T follicular helper cell (primary cell): ENCODE measurements at places on chromosomes 7 and 10.

- DNase-seq: no peak
These were observed 149.4 kb upstream of the NPS start for GRCh38 chr10:127399668-127400067.

GRCh38 chr10:119191881-119192280 is 13.3 kb upstream of the PRDX3 start:
- no peak for DNase-seq

GRCh38 chr10:75508239-75508813 is 76.9 kb downstream of the LRMDA start:
- DNase-seq: no peak

DNA sequence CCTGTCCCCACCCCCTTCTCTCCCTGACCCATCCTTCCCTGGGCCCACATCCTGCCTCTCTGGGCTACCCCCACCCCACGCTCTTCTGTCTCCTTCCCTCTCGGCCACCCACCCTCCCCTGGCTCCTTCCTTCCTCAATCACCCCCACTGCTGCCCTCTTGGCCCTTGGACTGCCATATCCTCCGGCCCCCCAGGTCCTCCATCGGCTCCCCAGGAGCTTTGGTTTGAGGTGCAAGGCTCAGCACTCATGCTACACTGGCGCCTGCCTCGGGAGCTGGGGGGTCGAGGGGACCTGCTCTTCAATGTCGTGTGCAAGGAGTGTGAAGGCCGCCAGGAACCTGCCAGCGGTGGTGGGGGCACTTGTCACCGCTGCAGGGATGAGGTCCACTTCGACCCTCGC is 10.9 kb downstream of the EPHB6 start:
- no peak for DNase-seq

GRCh38 chr7:877312-878232 is 1.2 kb downstream of the GET4 start:
- DNase-seq: no peak

DNA sequence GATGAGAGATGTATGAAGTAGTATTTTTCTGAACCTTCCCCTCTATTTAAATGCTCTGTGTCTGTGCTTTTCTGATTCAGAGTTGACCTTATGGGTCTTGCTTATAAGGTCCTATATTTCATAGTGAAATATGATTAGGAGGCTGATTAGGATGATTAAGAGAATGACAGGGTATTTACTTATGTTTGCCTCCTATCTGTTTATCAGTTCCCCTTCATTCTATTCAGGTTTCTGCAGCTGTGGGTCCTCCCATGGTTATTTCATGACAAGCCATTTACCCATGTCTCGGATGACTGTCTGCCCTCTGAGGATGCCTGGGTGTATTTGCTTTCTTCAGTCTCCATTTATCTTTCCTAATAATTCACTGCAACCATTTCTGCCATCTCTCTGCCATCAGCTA is 16.9 kb downstream of the RPA3 start:
- DNase-seq: no peak

- DNase-seq: no peak
These were observed 6.5 kb downstream of the SGCE start for GRCh38 chr7:94649450-94649849.

GRCh38 chr10:60564475-60564874 is 174.8 kb upstream of the ANK3 start:
- DNase-seq: no peak

- no peak for DNase-seq
These were observed 73.2 kb downstream of the OAT start for GRCh38 chr10:124345521-124345920.

DNA sequence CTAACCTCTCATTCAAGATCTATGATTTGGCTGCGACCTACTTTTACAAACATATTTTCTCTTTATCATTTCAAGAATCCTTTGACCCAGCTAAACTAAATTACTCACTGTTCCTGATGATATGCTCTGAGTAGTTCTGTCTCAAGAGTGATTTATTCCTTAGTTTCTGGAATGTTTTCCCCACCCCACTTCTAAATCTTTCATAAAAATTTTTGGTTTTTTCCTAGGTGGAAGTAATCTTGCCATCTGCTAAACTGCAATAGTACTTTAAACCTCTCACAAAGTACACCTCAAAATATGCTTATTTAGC is 170.8 kb downstream of the DNAJC1 start:
- DNase-seq: no peak

GRCh38 chr10:70695241-70696030 is 23.1 kb downstream of the ADAMTS14 start:
- no peak for DNase-seq

- no peak for DNase-seq
These were observed 63.2 kb downstream of the LMBR1 start for GRCh38 chr7:156829669-156830336.

GRCh38 chr10:37713132-37713501 is 144.3 kb downstream of the ZNF248 start:
- DNase-seq: no peak

DNA sequence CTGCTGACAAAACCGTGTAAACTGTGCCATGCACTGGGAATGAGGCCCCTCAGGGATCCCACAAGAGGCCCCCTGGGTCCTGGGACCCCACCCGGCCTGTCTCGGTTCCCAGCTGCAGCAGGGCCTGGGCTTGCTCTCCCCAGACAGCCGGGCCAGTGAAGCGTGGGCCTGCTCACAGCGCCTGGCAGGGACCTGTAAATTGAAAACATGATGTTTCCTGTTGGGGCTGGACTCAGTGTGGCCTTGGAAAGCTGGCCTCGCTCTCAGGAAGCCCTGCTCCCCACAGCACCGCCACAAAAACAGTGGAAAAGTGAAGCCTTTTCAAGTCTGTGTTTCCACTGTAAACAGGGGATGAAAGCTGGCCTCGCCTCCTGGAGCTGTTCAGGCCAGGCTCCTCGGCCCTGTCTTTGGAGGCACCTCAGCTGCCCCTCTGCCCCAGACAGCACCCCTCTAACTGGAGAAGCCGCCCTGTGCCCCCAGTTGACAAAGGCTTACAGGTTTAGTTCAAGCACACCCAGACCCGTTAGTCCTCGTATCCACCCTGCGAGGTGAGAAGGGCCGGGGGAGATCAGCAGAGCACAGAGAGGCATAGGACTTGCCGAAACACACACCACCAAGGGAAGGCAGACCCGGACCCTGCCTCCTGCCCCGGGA is 108.3 kb downstream of the ZMIZ1 start:
- no peak for DNase-seq

- no peak for DNase-seq
These were observed 205.3 kb downstream of the CHRM2 start for GRCh38 chr7:137073571-137074325.

DNA sequence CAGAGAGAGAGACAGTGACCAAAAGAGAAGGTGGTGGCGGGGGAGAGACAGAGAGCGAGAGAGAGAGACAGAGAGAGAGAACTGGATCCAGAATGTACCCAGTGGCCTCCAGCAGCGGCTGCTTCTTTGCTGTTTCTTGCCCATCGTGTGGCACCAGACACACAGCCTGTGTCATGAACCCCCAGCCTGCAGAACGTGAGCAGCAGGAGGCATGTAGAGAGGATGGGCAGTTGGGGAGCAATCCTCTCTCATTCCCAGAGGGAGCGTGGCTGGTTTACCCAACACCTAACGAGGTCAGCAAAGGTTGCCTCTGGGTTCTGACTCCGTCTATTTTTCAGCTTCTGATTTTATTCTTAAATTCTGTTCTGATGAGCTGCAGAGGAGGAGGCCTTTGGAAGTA is 168.1 kb downstream of the ADARB2 start:
- no peak for DNase-seq

DNA sequence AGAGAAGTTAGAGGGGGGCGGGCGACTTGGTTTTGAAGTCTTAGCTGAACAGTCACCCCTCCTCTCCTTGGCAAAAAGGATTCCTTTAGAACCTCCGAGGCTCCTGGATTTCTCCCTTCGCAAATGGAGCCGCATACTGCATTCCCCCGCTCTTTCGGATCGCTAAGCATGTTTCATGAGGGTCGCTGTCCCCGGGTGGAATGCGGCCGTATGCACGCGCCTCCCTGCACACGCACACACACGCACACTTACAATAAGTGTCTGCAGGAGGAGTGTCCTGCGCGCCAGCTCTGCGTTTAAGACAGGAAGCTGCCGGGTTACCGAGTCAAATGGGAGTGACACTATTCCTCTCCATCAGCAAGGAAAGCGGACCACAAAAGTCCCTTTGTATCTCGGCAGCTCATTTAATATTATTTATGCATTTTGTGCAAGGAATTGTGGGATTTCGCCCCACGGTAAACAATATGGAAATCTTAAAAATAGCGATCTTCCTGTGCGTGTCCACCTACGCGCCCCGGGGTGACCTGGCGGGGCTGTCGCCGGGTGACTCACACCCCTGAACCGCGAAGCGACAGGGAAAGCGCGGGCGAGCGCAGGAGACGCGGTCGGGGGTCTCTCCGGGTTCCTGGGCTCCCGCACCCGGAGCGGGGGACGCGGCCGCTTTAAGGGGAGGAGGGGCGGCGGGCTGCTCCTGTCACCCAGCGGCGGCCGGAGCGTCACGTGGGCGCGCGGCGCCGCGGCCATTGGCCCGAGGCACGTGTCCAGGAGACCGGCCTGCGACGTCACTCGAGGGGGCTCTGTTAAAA is 988 bp upstream of the EN2 start:
- no peak for DNase-seq

DNA sequence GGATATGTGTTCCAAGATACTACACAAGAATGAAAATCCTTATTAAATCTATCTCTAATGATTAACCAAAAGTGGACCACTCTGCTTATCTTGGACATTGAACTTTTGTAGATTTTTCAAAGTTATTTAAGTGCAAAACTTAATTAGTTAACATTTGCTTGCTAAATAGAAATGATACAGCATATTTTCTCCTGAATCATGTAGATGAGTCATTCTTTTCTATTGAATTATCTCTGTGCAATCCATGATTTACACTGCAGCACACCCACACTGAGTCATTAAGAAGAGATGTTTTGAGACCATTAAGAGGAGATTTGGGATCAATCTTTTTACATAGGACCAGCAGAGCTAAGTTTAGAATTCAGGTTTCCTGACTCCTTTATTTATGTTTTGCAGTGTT is 6.6 kb upstream of the ABCC2 start:
- DNase-seq: no peak

DNA sequence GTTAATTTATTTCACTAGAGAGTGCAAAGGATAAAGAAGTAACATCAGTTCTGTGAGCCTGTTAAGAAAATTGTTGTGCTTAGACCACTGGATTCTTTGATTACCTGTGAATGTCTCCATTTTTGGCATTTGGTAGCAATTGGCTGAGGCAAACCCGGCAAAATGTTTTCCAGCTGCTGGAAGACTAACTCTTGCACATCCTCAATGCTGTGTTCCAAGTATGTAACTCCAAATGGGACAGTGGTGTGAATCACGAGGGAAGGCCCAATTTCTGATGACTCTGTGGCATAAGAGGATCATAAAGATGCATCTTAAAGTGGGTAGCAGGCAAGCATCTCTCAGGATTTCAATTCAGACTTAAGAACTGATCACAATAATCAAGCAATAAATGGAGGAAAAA is 268.8 kb downstream of the RNLS start:
- no peak for DNase-seq

- peak; percentile 20 for DNase-seq
These were observed 5.6 kb downstream of the POR start for GRCh38 chr7:75920431-75921161.

DNA sequence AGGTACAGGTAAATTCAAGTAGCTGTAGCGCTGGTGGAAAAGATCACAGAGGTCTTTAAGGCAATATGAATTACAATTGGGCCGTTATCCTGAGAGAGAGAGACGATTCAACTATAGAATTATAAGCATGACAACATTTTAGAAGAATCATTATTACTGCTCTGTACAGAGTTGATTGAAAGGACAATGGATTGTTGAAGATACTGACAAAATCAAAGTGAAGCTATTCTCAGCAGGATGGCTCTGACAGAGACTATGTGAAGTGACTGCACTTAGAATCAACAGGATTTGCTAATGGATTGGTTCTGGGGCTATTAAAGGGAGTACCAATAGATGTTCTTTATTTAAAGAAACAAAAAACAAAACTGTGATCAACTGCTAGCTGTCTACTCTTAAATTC is 634.8 kb upstream of the GRM3 start:
- no peak for DNase-seq

DNA sequence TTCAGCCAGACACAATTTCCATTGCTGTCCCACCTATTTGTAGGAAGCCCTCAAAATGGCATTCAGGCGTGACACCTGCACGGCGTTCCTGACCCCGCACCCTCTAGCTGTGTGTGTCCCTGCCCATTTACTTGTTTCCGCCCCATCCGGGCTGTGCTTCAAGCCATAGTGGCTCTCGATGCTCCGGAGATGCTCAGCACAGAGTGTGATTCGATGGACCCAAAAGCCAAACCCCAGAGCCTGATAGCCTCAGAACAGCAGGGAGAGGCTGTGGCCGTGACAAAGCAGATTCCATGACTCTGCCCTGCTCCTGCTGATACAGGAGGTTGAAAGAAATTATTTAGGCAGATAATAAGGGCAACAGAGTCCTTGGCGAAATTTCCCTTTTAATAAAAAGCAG is 13.4 kb downstream of the BUD31 start:
- DNase-seq: no peak

- no peak for DNase-seq
These were observed 2.5 kb downstream of the HSPB1 start for GRCh38 chr7:76304888-76305375.

GRCh38 chr10:128694851-128695725 is 568.9 kb upstream of the MKI67 start:
- DNase-seq: no peak

- no peak for DNase-seq
These were observed 33.5 kb downstream of the SLC37A3 start for GRCh38 chr7:140364819-140365218.
